Stimulated activated CD8-positive, alpha-beta memory T cell treated with anti-CD3 and anti-CD28 coated beads, Interleukin-7, amount 100 ng/mL, for 24 hours (primary cell): ENCODE measurements at places on chromosomes 4 and X.
A peak's percentile ranks its signal among the peaks of the same experiment; 100 is the strongest.

DNA sequence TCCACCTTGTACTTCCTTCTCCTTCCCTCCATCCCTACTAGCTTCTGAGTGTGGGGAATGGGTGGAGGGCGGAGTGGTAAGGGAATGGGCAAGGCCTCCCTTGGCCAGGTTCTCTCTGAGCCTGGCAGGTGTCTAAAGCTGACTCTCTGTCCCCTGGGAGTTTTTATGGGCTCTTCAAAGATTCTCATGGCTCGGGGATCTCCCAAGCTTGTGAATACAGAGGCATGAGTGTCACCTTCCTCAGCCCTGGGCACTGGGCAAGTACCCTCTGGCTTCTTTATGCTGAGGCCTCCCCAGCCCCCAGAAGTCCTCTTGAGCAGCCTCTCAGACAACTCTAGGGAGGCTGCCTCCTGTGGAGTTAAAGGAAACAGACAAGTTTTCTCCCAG, 32.5 kb upstream of the DDX3X start:
- no peak for DNase-seq

GRCh38 chrX:118729042-118729652, 1.7 kb downstream of the IL13RA1 start:
- DNase-seq, result no peak

DNA sequence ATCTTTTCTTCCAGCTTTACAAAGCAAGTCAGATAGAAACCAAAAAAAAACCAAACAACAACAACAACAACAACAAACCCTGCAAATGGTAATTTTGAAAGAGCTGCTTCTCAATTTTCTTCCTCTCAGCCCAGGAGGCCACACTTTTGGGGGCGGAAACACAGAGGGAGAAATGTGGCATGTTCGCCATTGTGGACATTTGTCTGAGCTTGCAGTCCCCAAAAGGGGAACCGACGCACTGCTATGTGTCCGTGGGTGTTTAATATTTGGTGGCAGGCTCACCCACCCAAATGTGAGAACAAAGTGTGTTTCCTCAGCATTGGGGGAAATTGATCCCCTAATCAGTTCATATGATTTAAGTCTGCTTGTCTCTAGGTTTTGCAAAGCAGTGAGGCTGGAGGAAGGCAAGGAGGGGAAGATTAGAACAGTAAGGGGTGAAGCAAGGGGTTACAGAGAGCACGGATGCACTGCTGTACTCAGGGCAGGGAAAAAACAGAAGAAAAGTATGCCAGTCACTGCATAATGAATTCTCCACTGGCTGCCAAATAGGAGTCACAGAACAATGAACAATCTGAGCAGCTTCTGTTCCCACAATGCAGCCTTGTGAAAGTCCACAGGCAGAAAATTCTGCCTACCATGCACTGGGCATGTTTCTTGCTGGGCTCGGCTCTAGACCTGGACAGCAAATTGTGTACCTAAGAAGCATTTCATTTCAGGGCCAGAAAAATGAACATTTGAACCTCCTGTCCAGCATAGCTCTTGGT, 74.7 kb upstream of the GPM6B start:
- no peak for DNase-seq

DNA sequence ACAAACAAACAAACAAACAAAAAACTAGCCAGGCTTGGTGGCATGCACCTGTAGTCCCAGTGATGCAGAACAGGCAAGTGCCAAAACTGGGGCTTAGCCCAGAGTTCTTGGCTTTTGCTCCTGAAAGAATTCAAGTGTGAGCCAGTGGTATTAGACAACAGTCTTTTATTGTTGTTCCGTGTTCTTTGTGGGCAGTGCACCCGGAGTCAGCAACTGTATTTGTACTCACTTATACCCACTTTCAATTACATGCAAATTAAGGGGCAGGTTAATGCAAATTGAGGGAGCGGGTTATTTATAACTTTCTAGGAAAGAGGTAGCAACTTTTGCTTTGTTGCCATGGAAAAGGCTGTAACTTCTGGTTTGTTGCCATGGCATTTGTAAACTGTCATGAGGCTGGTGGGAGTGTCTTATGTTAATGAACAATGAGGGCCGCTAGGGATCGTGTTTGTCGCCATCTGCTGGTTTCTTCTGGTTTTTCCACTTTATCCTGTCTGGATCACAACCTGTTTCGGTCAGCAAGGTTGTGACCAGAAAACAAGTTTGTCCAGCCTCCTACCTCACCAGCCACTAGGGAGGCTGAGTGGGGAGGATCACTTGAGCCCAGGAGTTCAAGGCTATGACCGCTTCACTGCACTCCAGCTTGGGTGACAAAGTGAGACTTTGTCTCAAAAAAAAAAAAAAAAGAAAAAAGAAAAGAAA, 88.8 kb upstream of the ESX1 start:
- DNase-seq, result peak; percentile 2

DNA sequence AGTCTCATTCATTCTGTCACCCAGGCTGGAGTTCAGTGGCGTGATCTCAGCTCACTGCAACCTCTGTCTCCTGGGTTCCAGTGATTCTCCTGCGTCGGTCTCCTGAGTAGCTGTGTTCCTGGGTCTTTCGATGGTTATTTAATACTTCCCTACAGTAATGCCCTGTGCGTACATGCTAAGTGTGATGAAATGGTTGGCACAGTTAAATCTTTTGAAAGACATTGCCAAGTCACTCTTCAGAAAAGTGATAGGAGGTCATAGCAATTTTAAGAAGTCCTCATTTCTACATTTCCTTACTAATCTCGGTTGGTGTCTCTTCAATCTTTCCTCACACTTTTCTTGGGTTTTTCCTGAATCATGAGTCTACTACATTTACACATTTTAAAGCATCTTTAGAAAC, 14.4 kb downstream of the HTT-AS start:
- DNase-seq, result no peak

- no peak for DNase-seq
These were observed 48.0 kb downstream of the USP53 start for GRCh38 chr4:119260528-119260927.

DNA sequence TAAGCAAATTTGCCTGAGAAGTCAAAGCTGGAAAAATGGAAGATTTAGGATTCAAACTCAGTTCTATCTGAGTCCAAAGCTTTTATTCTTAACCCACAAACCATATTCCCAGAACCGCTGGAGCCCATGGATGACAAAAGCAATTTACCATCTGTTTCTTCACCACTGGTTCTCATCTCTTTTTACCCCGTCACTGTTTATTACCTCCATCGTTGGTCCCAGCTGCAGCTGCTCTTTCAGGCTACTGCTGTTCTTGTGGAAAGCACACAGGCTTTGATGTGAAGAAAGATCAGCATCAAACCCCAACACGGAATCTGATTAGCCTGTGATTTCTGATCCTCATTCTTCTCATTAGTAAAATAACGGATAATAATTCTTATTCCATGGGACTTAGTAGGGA, 9.5 kb downstream of the FBXO8 start:
- DNase-seq, result no peak

DNA sequence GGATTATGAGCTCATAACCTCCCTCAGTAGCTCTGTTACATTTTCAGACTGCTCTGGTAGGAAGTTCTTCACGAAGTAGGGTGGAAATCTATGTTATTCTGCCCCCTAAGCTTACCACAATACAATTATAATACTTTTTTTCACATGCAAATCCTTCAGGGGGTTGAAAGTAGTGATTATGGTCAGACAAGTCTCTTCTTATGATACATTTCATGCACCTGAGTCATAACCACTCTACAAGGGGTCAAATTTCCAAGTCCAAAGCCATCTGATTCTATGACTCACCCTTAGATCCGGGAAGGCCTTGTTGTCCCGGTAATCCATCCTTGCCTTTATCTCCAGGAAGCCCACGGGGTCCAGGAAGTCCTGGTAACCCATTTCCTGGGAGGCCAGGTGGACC, 95.2 kb downstream of the ATG4A start:
- DNase-seq, result no peak

GRCh38 chr4:113358784-113359183, 309.3 kb downstream of the ANK2 start:
- DNase-seq, result no peak

DNA sequence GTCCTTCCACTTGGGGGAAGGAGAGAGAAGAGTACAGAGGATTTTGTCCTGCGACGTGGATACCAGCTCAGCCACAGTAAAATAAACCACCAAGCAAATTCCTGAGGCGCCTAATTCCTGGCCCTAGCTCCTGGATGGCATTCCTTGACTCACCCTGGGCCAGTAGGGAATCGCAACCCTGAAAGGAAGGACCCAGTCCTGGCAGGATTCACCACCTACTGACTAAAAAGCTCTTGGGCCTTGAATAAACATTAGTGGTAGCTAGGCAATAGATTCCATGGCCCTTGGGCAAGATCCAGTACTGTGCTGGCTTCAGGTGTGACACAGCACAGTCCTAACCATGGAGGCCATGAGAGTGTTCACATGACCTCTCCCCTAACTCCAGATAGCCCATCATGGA, 45.6 kb downstream of the GABRA3 start:
- DNase-seq, result no peak

GRCh38 chr4:123488916-123489315, 92.3 kb downstream of the SPRY1 start:
- DNase-seq, result no peak

GRCh38 chrX:10630320-10630719, 9.9 kb upstream of the MID1 start:
- no peak for DNase-seq

GRCh38 chrX:109992203-109992602, 10.7 kb upstream of the TMEM164 start:
- no peak for DNase-seq

DNA sequence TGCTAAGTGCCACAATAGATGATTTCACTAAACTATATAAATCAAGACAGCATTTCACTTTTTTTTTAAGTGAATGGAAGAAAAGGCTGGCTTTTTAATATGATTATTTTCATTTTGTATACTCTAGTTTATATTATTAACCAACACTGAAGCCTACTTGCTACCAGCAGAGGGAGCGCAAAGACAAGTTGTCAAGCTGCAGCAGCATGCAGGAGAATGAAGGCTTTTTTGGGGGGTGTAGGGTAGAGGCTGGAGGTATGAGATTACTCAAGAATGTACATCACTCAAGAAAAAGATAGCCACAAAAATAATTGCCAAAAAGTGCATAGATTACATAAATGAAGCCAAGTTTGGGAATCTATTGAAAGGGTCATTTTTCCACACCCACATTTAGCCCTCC, 519.5 kb downstream of the FGF13 start:
- no peak for DNase-seq

DNA sequence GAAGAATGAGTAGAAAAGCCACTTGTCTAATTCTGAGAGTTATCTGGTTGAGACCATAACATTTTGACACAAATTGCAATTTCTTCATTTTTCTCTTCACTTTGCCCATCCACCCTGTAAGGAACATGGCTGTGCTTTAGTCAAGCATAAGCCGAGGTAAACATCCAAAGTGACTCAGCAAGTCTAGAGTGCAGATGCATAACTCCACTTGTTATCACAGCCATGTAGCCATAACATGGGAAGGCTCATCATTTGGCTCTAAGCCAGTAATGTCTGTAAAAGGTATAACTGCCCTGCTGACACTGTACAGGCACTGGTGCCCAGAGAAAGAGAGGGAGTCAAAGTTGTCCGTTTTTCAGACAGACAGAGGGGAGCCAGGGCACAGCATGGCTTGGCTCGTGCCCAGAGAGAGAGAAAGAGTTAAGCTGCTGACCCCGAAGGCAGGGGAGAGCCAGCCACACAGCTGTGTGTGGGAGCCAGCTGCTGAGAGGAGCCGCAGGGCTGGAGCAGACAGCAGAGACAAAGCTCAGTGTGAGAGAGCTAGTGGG, 76.9 kb upstream of the EXOC1L start:
- DNase-seq, result no peak

DNA sequence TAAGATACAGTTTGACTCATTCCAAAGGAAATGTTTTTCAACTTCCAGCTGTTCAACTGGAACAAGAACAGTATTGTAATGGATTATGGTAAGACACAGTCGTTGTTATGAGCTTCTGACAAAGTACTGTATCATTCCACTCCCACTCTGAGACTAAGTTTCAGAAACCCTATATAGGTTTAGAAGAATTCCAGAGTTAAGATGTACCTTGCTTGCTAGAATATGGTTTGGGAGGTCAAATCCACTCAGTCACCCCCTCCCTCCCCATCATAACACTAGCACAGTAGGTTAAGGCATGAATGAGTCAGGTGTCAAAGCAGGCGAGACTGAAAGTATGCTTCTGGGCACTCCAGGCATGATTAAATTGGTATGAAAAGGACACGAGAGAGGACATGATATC, 339.7 kb downstream of the DMD start:
- no peak for DNase-seq

DNA sequence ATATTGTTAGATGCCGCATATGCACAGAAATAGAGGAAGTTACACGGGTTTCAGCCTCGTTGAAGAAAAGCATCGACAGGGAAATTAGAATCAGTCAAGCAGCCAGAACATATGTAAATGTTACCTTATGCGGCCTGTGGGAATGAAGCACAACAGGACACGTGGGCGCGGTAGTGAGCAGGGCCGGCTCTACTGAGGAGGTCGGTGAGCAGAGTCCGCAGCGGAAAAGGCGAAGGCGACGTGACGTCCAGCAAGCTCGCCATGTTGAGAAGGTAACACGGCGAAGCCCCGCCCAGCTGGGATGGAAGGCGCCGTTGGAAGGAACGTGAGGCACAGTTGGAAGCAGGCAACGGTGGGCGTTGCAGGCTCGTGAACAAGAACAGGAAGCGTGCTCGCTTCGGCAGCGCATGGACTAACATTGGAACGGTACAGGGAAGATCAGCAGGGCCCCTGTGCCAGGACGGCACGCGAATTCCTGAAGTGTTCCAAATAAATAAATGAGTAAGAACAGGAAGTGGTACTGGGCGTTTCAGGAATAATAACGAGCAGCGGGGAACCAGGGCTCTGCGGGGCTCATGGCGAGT, 54.6 kb downstream of the MTNR1A start:
- DNase-seq, result no peak

- no peak for DNase-seq
These were observed 30.6 kb downstream of the WDR1 start for GRCh38 chr4:10085828-10086505.

- DNase-seq, result no peak
These were observed 136.3 kb downstream of the TSPAN5 start for GRCh38 chr4:98522062-98522461.
